Tongue (tissue), 3 donors: ENCODE measurements at places on chromosomes 4 and X. TPM values are rescaled to one million over a fixed set of nuclear protein-coding genes. Genes with fewer than 3 reads are reported as not detected.

The F8A1 gene
- 2.6 TPM for total RNA-seq

DNA sequence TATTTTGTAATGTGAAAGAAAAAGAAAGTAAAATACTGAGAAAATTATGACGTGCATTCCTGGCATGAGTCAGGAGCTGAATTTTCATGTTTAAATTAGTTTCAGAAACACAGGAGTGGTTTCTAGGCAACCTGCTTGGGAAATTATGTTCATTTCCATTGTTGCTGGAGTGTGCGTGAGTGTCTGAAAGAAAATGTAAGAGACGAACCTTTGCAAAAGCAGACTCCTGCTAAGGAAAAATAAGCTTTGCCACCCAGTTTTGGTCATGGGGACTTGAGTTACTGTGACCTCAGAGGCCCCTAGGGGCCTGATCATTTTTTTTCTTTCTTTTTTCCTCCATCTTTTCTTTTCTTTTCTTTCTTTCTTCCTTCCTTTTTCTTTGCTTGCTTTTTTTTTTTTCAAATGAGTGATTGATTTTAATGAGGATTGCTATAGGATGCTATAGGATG is 18.8 kb upstream of the CHRNA9 start:
- peak; percentile 91 for DNase-seq

DNA sequence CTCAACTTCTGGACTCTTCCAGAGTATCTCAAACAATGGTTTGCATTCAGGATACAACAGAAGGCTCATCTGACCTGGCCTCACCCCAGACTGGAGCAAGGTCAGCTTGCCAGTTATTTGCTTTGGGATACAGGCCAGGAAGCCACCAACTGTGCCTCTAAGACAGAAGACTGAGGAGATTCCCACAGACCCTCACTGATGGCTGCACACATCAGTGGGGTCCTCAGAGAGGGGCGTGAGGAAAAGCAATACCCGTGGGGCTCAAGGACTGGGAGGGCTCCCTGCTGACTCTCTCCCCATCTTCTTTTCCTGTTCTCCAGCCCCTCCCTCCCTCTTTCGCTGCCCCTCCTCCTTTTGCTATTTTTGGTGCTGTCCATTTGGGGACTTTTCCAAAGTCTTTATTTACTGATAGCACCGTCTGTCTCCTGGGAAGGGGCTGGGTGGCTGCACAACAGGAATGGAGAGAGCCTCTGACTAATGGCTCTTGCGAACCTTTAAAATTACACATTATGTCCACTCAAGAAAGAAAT is 23.2 kb downstream of the RELL1 start:
- DNase-seq = peak; percentile 67

- no peak for DNase-seq
Observed at GRCh38 chr4:90641861-90642599, 514.8 kb downstream of the CCSER1 start.

DNA sequence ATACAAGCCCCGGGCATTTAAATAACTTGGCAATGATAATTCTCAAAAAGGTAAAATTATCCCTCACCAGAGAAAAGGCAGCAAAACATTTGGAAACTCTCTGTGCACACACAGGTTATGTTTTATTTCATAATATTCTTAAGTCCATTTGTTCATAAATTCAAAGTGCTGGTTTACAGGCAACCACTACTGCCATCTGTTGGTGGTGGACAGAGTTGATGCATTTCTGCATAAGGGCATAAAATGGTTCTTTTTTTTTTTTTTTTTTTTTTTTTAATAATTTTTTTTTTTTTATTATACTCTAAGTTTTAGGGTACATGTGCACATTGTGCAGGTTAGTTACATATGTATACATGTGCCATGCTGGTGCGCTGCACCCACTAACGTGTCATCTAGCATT is 31.5 kb upstream of the IL21 start:
- DNase-seq = peak; percentile 36

The VEGFD gene
- total RNA-seq = 12.3 TPM

DNA sequence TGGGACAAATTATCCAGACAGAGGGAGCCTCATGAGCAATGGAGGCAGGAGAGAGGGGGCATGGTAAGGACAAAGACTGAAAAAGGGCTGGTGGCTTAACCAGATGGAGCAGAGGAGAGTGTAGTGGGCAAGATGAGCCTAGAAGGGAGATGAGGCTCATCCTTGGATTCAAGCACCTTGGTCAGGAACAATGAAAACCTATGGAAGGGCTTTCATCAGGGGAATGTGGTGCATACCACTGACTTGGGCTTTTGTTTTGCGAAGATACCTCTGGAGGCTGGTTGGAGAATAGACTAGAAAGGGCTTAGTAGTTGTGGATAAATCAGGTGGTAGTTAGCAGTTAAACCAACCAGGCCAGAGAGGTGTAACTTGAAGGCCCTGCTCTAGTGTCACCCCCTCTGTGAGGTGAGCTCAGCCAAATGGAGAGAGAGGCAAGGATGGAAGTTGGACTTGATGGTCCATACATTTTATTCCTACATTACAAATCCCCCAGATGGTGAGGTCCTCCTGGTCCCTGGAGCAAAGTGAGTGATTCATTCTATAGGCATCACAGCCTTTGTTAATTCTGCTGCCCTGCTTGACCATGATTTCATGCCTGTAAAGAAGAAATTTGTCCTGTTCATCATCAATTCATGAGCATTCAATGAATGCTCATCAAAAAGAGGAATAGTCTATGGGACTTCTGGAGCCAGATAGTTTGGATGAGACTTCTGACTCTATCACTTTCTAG is 264.8 kb upstream of the IGFBP7 start:
- DNase-seq = no peak

DNA sequence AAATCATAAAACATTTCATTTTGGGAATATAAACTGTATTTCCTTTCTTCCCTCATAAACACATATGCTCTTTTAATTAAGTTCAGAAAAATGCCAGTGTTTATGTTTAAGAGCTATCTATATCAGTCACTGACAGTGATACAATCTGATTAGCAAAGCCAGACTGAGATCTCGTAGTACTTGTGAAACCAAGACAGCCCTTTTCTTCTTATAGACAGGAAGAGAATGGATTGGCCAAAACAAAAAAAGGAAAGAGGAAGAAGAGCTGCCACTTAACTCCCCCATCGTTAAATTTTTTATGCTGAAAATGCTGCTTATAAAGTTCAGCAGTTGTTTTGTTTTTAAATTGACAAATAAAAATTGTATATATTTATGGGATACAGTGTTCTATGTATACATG is 87.4 kb downstream of the PLAC1 start:
- DNase-seq = peak; percentile 27

- peak; percentile 99 for DNase-seq
Observed at GRCh38 chr4:75514131-75514948, at the start of the genes RCHY1 and THAP6. TSS of gene RCHY1 (minus strand) at chr4:75514403. CDS start at chr4:75514286, 117 bp downstream. TSS of gene THAP6 (plus strand) at chr4:75514473. CDS start at chr4:75515453, 980 bp downstream.

DNA sequence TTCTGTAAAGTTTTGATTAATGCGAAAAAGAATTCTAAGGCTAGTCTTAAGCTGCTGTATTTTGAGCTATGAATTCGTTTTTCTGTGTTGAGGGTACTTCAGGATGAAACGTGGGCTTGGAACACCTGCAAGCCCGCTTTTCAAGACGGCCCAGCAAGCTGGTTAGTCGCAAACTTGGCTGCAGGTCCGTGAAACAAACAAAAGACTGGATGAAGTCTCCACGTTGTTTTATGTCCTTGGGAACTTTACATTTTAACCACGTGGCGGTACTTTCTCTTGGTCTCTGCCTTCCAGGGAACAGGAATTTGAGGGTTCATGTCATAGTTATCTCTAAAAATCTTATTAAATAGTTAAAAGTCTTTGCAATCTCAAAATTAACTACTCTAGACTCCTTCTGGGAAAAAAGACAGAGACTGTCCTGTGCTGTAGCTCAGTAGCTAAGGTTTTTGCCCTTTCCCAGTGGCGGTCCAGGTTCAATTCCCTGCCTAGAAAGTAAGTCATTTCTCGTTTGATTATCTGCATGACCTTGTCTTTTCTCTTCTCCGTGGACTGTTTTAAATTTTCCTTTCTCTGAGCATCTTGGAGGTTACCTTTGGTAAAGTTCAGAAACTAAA is 21.0 kb downstream of the TENM3 start:
- DNase-seq = no peak

- DNase-seq = no peak
Observed at GRCh38 chr4:99960648-99961047, 10.6 kb upstream of the H2AZ1 start.

GRCh38 chrX:133746593-133746992 is 238.8 kb downstream of the GPC3 start:
- no peak for DNase-seq

The SUPT20HL2 gene
- total RNA-seq = not detected
